ENCODE measurements at places on chromosomes 12 and 14. TPM values are rescaled to one million over a fixed set of nuclear protein-coding genes. Genes with fewer than 3 reads are reported as not detected.
A peak's percentile ranks its signal among the peaks of the same experiment; 100 is the strongest.

DNA sequence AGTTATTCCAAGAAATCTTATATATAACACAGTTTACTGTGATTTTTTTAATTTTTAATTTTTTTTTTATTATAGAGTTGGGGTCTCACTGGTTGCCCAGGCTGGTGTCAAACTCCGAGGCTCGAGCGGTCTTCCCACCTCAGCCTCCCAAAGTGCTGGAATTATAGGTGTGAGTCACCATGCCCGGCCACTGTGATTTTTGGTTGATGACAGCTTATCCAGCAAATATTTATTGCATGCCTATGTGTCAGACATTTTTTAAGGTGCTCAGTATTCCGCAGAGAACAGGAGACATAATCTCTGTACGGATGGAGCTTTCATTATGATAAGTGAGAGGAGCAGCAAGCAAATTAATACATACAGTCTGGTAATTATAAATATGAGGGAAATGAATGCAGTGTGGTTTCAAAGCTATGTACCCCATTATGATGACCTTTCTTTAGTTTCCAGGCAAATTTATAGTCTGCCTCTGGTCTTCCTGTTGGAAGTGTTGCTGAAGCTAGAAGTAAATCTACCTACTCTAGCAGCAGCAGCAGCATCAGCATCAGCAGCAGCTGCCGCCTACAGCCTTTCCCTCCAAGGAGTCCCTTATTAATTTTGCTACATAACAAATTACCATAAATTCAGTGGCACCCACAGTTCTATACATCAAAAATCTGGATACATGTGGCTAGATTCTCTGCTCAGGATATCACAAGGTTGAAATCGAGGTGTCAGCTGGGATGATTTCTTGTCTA, 32.3 kb downstream of the FRS2 start:
- DNase-seq, result no peak

DNA sequence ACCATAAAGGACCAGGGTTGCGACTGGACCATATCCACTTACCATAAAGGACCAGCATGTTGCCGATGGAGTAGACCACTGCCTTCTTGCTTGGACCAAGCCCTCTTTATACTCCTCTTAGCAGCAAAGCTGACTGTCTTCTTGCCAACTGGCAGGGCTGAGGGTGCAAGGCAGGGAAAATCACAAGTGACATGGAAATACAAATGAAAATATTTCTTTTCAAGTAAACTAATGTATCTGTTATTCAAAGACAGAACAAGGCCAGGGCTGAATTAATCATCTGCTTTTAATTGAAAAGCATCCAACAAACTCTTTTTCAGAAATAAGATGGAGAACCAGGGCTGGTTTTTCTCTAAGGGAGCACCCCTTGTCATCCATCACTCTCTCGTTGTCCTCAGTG, at the start of gene CELA1:
Gene CELA1, minus strand, starts transcription at position 99 of the 400 bp plus-strand sequence. Its CDS starts 41 bp downstream, at position 58.
- DNase-seq, result no peak

DNA sequence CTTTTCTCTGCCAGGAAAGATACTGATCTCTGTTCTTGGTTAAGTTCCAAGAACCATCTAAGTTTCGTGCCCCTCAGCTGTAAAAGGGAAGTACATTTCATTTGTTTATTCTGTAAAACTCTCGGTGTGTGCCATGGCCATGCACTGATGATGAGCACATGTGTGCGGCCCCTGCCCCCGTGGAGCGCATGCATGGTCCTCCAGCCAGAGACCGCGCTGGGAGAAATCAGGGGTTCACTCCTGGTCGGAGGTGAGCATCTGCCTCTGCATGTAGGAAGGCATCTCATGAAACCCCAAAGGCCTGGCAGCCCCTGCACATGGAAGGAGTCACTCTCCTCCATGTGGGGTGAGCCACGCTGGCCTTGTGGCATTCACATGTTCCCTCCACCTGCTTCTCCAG, 102.5 kb upstream of the RTL1 start:
- DNase-seq, result peak; percentile 42

GRCh38 chr14:30191639-30192279, 264.1 kb upstream of the PRKD1 start:
- no peak for DNase-seq

- DNase-seq, result no peak
Observed at GRCh38 chr14:77275041-77275580, 4.1 kb upstream of the NGB start.

- no peak for DNase-seq
Observed at GRCh38 chr12:50537538-50537919, 32.7 kb downstream of the DIP2B start.

DNA sequence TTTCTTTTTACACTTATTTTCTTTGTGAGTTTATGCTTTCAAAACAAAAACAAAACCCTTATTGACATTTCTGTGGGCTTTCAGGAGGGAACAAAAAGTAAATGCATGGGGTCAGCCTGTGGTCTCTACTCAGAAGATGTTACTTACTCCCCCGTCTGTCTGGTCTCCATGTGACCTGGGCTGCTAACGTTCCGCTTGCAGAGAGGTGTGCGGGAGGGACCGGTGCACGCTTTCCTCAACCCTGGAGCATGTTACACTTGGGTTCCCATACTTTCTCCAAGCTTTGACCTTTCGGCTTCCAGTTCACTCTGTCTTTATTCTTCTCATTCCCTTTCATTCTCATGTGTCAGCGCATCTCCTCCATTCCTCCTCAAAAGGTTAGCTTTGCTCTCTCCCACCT, 36.5 kb downstream of the ZC3H14 start:
- no peak for DNase-seq

DNA sequence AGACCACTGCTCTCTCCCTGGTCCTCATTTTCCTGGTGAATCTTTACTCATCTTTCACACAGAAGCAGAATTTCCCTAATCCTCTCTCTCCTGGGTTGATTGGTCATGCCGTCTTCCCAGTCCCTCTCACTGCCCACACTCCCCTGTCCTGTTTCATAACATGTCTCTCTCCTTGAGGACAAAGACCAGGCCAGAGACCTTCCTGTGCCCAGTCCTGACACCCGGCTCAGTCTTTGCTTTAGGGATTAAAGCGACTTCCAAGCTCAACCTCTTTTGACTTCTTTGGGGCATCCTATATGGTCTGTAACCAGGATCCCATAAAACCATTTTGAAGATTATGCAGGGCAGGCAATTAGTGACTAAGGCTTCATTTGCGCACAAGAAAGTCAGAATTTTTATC, 105.5 kb downstream of the BCL11B start:
- no peak for DNase-seq

- DNase-seq, result no peak
Observed at GRCh38 chr14:101518611-101519473, 42.5 kb upstream of the DIO3 start.

DNA sequence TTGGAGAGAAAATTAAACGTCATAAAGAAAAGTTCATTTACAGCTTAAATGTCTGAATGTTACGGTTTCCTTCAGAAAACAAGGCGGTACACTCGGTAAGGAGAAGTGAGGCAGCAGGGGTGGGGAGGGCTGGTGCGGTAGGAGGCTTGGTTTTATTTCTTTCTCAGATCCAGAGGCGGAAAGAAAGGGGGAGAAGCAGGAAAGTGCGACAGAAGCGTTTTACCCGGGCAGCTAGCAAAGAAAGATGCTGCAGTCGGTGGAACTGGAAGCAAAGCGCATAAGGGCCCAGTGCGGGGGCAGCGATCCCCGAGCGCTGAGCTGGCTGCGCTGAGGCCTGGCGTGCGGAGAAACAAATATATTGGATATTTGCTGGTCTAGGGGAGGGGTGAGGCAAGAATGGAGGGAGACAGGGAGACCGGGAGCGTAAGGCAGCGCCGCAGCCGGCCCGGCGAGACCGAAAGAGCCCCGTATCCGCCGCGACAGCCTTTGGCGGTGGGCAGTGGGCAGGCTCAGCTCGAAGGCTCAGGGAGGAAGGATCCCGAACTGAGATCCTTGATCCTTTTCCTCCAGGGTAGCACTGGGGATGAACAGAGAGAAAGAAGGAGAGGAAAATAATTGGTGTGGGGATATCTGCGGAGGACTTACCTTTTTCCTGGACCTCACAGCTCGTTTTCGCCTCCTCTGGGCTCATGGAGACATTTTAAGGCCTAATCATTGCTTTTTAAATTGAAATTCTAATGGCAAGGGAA, 6.4 kb upstream of the HOXC11 start:
- DNase-seq, result no peak

GRCh38 chr14:89196545-89196944, 220.5 kb downstream of the FOXN3 start:
- no peak for DNase-seq

- peak; percentile 29 for DNase-seq
Observed at GRCh38 chr14:59632381-59632780, 55.8 kb upstream of the CCDC175 start.

DNA sequence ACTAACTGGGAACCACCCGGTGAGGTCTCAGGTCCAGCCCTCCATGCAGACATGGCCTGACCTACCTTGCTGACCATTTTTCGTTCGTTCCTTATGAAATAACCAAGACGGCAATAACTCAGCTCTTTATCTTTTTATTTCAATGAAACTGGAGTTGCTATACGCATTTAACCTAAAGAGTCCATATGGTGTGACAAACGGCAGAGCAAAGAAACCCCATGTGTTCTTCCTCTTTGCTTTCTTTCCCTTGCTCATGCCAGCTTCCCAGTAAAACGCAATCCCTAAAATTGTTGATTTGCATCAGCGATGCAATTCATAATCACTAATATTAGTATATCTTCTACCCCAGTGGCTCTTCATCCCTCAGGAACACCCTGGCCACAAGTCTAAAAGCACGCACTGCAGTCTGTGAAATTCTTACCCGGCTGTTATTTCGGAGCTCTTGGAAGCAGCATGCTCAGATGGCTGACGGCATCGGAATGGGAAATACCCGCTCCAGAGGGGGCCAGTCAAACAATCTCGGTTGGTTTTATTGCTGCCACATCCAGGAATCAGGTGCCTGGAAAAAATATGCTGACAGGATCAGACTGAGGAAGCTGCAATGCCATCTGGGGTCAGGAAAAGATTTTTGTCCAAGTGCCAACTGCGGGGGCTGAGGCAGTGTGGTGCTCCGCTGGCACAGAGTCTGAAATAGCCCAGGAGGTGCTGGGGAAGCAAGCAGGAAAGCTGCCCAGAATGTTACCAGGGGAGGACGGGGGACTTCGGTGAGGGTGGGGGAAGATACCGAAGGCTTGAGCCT, 28.2 kb upstream of the KCNA1 start:
- no peak for DNase-seq

GRCh38 chr12:89235189-89235993, 116.9 kb downstream of the DUSP6 start:
- no peak for DNase-seq

DNA sequence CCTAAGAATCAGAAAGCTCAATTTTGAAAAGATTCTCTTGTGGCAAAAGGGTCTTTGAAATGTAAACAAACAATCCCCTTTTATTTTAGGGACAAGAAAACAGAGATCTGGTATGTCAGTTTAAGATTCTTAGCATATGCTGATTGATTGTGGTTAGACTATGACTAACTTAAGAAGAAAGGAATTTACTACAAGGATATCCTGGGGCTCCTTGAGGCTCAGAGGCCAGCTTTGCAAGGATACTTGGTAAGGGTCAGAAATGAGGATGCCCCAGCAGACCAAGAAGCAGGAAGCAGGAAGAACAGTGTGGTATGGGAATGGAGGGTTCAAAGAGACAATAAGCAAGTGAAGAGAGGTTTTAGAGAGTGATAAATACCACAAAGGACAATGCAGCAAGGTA, 474.6 kb downstream of the ETNK1 start:
- DNase-seq, result no peak

- DNase-seq, result no peak
Observed at GRCh38 chr12:6215932-6216494, 15.8 kb downstream of the CD9 start.

DNA sequence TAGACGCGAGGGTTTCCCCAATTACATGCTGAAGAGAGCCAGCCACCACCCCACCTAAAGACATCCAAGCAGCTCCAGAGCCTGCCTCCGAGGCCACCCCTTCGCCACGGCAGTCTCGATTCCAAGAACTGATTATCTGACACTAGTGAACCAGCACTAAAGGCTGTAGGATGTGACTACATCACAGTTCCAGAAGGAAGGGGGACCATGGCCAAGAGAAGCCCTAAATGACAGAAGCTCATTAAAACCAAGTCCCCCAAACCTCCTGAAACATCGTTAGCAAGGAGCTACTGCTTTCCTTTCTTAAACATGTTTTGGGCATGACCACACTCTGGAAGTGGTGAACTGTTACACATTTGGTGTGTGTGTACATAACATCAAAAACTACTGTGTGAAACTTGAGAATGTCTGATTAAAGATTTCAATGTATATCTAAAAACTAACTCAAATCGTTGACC, 88.2 kb downstream of the DUSP16 start:
- DNase-seq, result no peak

GRCh38 chr12:11688831-11689230, 39.4 kb downstream of the ETV6 start:
- DNase-seq, result no peak

DNA sequence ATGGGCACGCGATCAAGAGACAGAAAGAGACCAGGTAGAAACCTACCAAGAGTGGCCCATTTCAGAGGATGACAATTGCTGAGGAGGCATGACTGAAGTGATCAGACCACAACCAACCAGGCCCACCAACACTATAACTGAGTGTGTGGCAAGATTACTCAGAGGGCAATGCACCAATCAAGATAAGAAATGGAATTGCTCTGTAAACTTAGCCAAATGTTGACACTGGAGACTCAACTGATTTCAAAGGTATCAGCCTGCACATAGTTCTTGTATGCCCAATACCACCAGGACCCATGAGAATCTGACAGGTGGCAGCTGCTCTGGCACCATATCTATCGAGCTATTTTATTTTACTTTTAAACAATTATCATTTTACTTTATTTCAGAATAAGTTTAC, 128.9 kb downstream of the FOXN3 start:
- no peak for DNase-seq

DNA sequence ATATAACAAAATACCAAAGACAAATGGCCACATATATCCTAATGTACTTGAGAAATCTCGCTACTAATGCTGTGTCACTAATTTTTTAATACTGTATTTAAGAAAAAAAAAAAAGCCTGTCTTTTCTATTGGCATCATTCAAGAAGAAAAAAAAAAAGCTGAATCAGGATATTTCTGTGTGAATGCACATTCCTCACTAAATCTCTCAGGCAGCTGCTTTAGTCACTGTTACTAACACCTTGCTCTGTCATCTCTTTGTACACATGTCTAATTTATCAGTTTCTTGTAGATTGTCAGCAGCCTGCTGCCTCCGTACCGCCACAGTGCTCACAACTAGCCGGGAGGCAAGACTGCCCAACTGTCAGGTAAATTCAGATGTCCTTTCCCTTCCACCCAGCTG, 32.0 kb upstream of the FGD4 start:
- no peak for DNase-seq

GRCh38 chr12:6635375-6635855, 344 bp downstream of the LPAR5 start:
- DNase-seq, result no peak

Gene EAPP
- total RNA-seq, result 35.5 TPM

Gene PRB2
- total RNA-seq, result not detected

Gene CDH24
- 1.6 TPM for total RNA-seq

Gene PMEL
- total RNA-seq, result 1.3 TPM

Gene STRAP
- 29.6 TPM for total RNA-seq

Gene ACSS3
- total RNA-seq, result 0.54 TPM

Gene NPAS3
- total RNA-seq, result 0.27 TPM

Gene DYRK2
- total RNA-seq, result 20.7 TPM

Gene RTN1
- 0.54 TPM for total RNA-seq
